ENCODE measurements at places on chromosomes 6 and 20. TPM values are rescaled to one million over a fixed set of nuclear protein-coding genes. Genes with fewer than 3 reads are reported as not detected.

DNA sequence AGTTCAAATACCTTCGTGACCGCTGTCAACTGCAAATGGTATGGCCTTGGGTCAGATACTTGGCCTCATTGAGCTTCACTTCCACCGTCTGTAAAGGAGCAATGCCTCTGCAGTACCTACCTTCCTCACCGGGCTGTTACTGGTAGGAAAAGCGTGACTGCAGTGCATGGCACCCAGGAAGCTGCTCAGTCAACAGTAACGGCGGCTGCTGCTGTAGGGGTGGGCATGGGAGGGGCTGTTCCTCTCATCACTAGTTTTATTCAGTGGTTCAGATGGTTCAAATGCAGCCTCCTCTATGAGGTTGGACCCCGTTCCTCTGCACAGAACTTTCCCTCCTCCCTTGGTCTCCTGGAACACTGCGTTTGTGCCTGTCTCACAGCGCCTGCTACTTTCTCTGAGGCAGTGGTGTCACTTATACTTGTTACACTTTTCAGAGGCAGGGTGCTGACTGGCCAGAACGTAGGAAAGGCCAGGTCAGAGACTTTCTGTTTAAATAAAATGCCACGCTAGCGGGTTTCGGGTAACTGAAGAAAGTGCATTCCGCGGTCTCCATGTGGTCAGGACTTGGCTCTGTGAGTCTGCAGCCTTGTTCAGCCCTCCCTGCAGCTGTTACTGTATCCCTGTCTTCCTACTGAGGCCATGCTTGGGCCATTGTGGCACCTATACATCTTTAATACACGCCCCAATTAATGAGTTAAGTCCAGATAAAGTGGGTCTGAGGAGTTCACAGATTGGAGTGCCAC is 279.6 kb downstream of the NRN1 start:
- DNase-seq: no peak
- no peaks in the 10 kb centered on the region for H3K36me3 ChIP-seq
- peaks cover 18% of the 10 kb centered on the region for H3K4me1 ChIP-seq
- H3K27ac ChIP-seq: no peak overlapping the region
- no peaks in the 10 kb centered on the region for H3K27me3 ChIP-seq

- no peak overlapping the region for H3K27ac ChIP-seq
- H3K27me3 ChIP-seq: no peaks in the 10 kb centered on the region
- H3K4me1 ChIP-seq: no peaks in the 10 kb centered on the region
Measured at GRCh38 chr6:9783567-9783966, 631.3 kb downstream of the TFAP2A start.

- no peak overlapping the region for H3K4me3 ChIP-seq
- H3K4me1 ChIP-seq: peaks cover 2% of the 10 kb centered on the region
- no peaks in the 10 kb centered on the region for H3K27me3 ChIP-seq
- DNase-seq: peak; percentile 81
- H3K36me3 ChIP-seq: no peaks in the 10 kb centered on the region
Measured at GRCh38 chr20:7859356-7859802, 80.9 kb downstream of the HAO1 start.

DNA sequence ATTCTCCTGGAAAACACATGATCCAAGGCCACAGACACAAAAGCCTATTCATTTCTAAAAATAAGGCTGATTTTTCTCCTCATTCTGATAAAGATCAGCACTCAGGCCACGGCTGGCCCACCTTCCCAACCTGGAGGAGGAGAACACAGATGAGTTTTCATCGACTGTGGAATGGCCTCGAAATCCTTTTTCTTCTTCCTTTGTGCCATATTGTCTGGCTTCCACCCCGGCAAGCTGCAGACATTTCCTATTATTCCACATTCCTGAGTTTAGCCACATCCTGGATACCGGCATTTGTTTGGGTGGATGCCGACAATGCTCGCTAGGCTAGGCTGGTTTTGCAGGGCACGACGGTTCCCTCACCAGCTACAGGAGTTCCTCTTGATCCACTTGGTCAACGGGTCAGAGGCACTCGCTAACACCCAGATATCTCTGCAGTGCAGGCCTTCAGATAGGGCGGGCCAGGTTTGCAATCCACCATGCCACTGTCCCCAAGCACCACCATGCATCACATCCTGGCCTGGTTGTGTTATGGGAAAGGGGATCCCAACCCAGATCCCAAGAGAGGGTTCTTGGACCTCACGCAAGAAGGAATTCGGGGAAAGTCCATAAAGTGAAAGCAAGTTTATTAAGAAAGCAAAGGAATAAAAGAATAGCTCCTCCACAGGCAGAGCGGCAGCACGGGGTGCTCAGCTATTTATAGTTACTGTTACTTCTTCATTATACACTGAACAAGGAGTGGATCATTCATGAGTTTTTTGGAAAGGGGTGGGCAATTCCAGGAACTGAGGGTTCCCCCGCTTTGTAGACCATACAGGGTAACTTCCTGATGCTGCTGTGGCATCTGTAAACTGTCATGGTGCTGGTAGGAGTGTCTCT is 4.2 kb upstream of the CTSZ start:
- H3K4me3 ChIP-seq: no peak overlapping the region
- peaks cover 27% of the 10 kb centered on the region for H3K4me1 ChIP-seq
- no peaks in the 10 kb centered on the region for H3K36me3 ChIP-seq
- peak overlapping the region; percentile 62 for H3K27ac ChIP-seq

ATRN gene
- 27.5 TPM for polyA plus RNA-seq

MUC22 gene
- polyA plus RNA-seq: not detected

SOX18 gene
- 14.4 TPM for polyA plus RNA-seq

- peaks cover 14% of the 10 kb centered on the region for H3K36me3 ChIP-seq
- DNase-seq: no peak
- H3K27me3 ChIP-seq: no peaks in the 10 kb centered on the region
- no peak overlapping the region for H3K27ac ChIP-seq
- H3K4me1 ChIP-seq: no peaks in the 10 kb centered on the region
- H3K4me3 ChIP-seq: no peak overlapping the region
Measured at GRCh38 chr6:161219680-161220079, 54.2 kb downstream of the AGPAT4 start.
